Cardiac septum (tissue), 1 donor: ENCODE measurements at places on chromosomes 11 and 22.

- peak; percentile 84 for DNase-seq
These were observed 3.0 kb downstream of the PNPLA2 start for GRCh38 chr11:821512-822371.

- DNase-seq: peak; percentile 17
These were observed 25.7 kb downstream of the ARHGAP1 start for GRCh38 chr11:46674463-46675287.

DNA sequence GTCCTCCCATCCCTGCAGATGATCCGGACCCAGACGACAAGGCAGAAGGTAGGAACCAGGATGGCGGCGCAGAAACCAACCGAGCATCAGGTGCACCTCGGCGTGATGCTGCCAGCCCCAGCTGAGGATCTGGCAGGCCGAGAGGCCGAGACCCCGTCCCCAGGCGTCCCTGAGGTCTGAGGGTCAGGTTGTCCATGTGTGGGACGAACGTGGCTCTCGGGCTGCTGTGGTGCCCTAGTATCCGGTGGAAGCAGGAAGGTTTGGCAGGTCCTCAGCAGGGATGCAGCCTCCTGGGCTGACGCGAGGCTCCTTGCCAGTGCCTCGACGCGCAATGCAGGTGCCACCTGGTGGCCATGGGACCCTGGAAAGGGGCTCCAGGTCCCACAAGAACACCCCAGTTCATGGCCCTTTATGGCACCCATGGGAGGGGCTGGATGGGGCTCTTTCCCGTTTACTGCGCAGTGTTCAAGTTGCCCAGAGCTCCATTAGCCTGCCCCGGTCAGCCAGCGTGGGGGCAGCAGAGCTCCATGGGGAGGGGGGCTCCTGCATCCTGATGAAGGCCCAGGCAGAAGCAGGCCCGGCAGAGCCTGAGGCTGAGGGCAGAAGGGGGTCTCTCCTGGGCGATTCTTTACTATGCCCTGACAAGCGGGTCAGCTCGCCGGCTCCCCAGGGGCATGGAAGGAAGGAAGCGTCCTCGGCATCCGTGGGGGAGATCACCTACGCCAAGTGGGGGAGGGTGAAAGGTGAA lies 129.9 kb downstream of the CTTN start:
- no peak for DNase-seq

DNA sequence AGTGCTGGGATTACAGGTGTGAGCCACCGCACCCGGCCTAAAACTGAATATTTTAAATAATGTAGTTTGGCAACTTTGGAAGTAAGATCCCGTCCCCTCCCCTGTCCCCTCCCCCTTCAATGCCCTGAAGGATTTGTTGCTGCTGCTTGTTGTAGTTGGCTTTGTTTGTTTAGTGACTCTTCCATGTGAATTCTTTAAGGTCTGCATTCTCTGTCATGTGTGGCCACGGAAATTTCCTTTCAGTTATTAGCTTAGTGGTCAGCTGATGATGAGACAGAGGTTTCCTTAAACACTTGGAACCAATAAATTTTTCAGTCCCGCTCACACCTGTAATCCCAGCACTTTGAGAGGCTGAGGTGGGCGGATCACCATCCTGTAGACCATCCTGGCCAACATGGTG lies 109.9 kb downstream of the MPPED1 start:
- no peak for DNase-seq

GRCh38 chr22:48071828-48072227 lies 1309.4 kb downstream of the TBC1D22A start:
- no peak for DNase-seq

GRCh38 chr11:130426837-130427341 lies 1.5 kb downstream of the ADAMTS8 start:
- no peak for DNase-seq

DNA sequence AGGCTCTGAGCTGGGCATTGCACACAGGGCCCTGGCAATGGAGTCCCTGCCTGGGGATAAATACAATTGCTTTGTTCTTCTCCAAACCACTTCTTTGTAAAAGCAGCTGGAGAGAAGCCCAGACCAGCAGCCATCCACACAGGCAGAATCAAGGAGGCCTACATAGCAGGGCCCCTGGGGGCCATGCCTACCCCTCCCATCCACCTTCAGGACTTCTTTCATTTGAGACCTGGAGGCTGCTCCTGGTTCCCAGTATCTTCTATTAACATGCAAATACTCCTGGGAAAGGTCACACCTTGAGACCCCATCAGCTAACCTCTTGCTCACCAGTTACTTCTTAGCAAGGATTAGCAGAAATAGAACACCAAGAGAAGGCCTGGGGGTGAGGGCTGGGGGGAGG lies 511.1 kb downstream of the SOX6 start:
- no peak for DNase-seq

GRCh38 chr11:12179019-12179418 lies 68.6 kb downstream of the MICAL2 start:
- DNase-seq: no peak

GRCh38 chr11:35076201-35077100 lies 62.5 kb upstream of the CD44 start:
- no peak for DNase-seq

DNA sequence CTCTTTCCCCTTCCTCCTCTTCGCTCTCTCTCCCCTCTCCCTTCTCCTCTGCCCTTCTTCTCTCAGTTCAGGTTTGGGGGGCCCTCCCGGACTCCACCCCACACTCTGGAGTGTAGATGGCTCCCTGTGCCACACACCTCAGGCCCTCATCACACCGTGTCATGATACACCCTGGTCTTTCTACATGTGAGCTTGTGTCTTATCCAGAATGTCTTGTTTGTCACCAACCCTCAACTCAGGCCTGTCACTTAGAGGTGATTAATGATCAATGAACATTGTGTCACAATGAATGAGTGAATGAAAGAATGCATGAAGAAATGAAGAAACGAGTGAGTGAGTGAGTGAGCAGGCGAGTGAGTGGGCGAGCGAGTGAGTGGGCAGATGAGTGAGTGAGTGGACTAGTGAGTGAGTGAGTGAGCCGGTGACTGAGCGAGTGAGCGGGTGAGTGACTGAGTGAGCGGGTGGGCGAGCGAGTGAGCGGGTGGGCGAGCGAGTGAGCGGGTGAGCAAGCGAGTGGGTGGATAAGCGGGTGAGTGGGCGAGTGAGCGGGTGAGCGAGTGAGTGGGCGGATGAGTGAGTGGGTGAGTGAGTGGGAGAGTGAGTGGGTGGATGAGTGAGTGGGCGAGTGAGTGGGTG lies 33.8 kb downstream of the CAPN1 start:
- DNase-seq: peak; percentile 56

GRCh38 chr22:21714786-21715185 lies 20.8 kb downstream of the YPEL1 start:
- DNase-seq: no peak

GRCh38 chr11:21514316-21514715 lies 678.6 kb upstream of the ANO5 start:
- DNase-seq: no peak

- DNase-seq: no peak
These were observed 434.5 kb upstream of the CCDC90B start for GRCh38 chr11:83720675-83721074.

- no peak for DNase-seq
These were observed at the start of gene SORL1-AS1 for GRCh38 chr11:121452609-121453150. Gene SORL1-AS1 (minus strand): TSS chr11:121452967.

GRCh38 chr22:21766691-21767462 lies 31.3 kb upstream of the YPEL1 start:
- DNase-seq: no peak

DNA sequence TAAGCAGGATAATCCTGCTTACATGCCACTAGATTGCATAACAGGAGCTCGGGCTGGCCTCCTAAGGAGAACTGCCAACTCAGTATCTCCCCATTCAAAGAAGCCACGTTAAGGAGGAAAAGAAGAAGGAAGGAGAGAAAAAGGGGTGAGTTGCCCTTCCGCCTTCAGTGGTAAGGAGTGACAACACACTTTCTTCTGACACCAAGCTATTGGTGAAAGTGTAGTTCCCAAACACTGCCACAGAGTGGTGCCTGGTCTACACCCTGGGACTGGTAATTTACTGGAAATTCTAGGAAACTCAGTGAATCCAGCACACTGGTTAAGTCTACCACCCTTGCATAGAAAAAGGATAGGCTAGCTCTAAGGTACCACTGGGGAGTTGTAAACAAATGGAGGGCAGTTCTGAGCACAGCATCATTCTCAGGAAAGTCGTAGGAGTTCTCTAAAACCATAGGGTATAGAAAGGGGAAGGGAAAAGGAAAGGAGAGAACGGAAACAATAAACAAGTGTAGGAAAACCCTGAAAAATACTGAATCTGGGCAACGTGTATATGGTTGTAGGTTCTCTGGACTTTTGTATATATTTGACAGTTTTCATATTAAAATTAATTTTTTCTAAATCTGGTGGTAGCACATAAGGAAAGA lies 58.2 kb downstream of the RRAS2 start:
- no peak for DNase-seq

DNA sequence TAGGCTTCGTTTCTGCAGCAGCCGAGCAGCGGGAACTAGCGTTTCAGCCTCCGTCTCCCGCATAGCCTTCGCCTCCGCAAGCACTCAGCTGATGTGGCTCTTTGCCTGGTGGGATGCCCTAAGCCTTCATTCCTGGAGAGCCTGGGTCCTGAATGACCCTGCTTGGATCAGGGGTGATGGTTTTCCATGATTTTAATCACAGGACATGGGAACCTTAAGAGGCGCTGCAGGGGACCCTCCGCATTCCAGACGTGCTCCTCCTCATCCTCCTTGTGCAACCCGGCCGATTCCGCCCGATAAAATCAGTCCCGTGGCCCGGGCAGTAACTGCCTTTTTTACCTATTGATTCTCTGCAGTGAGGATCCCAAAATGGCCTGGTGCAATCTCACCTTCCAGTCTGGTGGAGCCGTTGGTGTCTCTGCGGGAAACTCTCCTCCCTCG lies 8.2 kb downstream of the C11orf21 start:
- DNase-seq: peak; percentile 27

GRCh38 chr11:34921156-34921555 lies 4.7 kb downstream of the PDHX start:
- DNase-seq: no peak

DNA sequence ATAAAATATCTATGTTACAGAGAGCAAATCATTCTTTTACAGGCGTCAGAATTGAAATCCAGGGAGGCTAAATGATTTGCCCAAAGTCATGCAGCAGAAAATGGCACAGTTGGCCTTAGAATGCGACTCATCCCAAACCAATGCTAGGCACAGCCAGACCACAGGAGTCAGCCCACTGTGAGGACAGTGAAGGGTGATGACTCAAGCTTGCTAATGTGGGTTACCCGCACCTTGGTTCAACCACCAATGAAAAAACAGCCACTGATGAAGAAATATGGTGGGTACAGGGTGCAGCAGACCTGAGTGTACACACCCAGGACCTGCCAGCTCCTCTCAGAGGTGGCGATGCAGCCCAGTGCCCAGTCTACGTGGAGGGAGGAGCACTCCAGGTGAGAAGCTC lies 89.7 kb downstream of the ZC3H12C start:
- no peak for DNase-seq

GRCh38 chr11:106670069-106670468 lies 348.2 kb downstream of the GUCY1A2 start:
- no peak for DNase-seq

- DNase-seq: no peak
These were observed 592.0 kb downstream of the SOX6 start for GRCh38 chr11:15764326-15764725.

DNA sequence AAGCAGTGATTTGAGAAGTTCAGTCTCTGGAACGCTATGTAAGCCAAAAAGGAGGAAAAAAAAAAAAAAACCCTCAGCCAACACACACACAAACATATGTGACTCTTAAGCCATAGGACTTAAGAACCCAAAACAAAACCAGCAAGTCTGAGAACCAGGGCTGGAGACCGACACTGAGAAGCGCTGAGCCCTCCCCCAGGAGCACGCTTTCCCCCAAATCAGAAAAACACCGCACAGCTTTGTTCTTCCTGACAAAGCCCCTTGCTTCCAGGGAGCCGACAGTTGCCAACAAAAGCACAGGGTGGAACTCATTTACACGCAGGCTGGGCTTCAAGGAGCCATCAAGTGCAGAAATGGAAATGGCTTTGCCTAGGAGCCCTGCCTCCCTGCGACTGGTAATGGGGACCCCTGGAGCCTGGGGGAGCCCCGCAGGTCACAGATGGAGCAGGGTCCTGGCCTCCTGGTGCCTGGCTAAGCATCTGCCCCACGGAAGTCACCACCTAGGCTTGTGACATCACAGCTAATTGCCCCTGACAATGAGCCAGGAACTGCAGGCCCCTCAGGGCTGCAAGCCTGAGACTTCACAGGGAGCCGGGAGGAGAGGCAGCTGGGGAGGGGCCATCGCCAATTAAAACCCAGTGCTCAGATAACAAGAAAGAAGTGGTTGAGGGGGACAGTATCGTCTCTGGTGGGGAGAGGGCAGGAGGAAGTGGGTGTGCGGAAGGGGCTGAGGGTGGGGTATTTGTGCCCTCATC lies 66.9 kb downstream of the NFAM1 start:
- DNase-seq: no peak

GRCh38 chr11:25927411-25927953 lies 404.4 kb upstream of the ANO3 start:
- no peak for DNase-seq

- no peak for DNase-seq
These were observed 140.0 kb downstream of the TBC1D22A start for GRCh38 chr22:46902436-46902835.

DNA sequence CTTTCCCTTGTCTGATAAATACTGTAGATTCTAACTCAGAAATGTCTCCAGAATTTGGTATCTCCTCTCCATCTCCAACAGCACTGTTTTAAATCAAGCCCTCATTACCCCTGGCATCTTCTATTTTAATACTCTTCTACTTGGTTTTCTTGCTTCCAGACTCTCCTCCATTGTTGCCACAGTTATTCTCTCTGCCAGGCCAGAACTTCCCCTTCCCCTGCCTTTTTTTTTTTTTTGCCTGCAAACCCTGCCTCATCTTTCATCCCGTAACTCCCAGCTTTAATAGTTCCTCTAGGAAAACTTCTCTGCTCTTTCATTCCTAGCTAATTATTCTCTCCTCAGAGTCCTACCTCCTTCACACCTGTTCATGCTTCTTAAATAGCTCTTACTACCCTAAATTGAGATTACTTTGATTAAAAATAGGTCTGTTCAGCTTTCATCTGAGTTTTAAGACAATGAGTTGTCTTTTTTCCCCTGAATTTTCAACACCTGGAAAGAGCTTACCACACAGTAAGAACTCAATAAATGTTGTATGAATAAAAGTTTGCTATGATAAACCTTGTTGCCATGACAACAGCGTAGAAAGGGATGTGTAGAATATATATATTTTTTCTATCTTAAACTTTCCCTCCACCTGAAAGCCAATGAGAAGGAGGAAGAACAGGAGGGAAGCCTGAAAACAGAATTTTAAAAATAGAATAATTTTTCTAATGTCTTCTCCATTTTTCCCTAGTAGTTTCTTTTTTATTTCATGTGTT lies 3.6 kb downstream of the IL18 start:
- DNase-seq: no peak
